Activated T-cell treated with anti-CD3 and anti-CD28 coated beads for 48 hours (primary cell): ENCODE measurements at places on chromosomes 12 and 14.

DNA sequence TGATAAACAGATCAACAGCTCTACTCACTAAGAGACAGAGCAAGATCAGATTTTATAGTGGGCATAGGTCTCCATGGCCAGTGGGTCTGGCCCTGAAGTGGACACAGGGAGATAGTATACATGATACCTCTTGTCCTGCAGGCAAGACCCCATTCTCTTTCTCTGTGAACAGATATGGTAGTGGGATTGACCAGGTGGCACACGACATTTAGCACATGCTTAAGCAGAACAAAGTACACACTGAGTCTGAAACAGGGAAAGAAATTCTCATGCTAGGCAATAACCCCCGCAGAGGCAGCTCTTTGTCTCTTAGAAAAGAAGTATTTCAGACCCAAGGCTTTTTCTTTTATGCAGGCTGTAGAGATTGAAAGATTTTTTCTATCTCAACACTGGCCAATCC is 1331.2 kb downstream of the FSCB start:
- no peak for DNase-seq

- no peak for DNase-seq
Observed at GRCh38 chr12:537772-538171, 78.0 kb downstream of the B4GALNT3 start.

DNA sequence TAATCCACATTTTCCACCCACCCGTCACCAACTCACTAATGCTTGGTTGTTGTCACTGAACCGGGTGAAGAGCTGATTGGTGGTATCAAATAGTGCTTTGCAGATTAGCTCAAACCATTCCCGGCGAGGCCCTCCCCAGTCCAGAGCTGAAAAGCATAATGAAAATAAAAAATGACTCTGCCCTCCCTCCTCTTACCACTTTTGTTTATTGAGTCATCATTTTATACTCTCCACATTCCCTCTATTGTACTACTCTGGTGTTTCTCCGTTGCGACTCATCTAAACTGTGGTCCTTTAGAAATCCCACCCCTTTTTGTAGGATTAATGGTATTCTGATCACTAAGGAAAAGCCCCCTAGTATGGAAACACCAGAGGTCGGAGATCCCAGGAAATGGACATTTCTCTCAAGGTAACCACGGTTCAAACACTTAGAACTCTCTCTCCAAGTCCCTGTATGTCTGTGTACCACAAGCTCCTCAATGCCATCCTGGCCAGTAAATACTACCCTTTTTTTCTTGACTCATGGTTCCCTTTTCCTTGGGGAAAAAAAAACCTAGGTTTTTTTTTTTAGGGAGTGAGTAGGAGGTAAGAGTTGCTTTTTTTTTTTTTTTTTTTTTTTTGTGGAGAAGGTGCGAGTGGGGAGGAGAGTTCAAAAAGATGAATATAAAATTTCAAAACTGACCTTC is 42.0 kb downstream of the AREL1 start:
- DNase-seq = no peak

- DNase-seq = no peak
Observed at GRCh38 chr14:24323341-24323740, 11.5 kb downstream of the ADCY4 start.

- DNase-seq = no peak
Observed at GRCh38 chr14:55758796-55759195, 178.8 kb downstream of the KTN1 start.

DNA sequence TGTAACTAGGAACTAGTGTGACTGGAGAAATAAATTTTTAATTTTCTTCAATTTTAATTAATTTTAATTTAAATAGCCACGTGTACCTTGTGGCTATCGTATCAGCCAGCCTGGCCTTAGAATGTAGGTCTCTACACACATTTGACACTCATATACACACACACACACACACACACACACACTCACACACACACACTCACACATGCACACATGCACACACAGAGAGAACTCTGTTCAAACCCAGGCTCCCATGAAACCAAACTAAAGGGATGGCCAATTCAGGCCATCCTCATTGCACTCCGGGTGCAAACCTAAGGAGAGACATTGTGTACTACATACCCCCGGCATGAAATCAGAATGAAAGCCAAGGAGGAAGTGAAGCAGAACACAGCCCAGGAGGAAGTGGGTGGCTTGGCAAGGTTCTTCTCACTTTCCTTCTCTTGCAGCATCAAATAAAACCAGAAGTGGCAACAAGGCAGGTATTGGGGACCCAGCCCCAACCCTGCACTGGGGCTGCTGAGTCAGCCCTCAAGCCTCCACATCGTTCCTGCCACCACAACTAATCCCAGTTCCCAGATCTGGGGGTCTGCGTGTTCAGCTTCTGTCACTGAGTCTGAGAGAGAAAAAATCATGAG is 26.2 kb upstream of the CHPT1 start:
- no peak for DNase-seq

GRCh38 chr12:131204416-131205274 is 250.9 kb downstream of the ADGRD1 start:
- DNase-seq = no peak

DNA sequence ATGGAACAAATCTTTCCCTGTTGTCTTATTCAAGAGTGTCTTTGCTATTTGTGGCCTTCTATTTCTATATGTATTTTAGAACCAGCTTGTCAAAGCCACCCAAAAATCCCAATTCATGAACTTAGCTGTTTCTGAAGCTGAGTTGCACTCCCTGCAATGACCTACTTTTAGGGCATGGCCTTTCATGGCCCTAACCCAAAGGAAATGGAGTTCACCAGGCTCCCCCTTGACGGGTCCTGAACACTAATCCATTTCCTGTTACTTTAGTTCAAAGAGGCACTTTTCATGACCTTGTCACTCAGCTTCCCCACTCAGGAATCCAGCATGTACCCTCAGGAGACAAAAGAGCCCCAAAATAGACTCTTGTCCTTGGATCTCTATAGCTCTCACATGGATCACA is 7.6 kb downstream of the TMED8 start:
- DNase-seq = no peak

GRCh38 chr14:104894331-104895206 is 29.5 kb downstream of the CEP170B start:
- no peak for DNase-seq

GRCh38 chr14:53124786-53125185 is 28.3 kb downstream of the DDHD1 start:
- DNase-seq = no peak

DNA sequence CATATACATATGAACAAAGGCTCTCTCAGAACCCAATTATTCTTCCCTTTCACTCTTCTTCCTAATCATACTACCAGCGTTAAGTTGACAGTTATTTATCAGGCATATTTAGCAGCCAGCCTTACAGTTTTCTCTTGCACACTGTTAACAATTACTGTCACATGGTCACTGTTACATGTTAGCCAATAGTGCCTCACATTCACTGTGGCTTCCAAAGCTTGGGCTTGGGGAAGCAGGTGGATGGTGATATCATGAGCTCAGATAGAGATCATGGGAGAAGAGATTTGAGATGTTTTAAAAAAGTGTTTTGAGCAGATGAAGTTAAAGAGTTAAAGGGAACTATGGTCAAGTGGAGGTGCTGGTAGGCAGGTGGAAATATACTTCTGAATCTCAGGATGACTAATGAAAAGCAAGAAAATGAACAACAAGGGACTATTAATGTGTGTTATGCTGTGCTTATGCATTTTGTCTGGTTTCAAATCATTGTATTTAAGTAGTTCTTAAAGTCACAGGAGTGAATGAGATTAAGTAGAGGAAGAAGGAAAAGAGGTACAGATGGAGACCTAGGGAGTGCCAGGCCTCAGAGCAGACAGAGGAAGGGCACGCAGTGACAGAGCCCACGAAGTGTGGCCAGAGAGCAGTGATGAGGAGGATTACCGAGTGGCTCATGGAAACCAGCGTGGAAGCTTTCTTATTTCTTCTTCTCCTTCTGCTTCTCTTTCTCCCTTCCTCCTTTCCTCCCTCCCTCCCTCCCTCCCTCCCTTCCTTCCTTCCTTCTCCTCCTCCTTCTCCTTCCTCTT is 39.6 kb downstream of the BICD1 start:
- DNase-seq = no peak

DNA sequence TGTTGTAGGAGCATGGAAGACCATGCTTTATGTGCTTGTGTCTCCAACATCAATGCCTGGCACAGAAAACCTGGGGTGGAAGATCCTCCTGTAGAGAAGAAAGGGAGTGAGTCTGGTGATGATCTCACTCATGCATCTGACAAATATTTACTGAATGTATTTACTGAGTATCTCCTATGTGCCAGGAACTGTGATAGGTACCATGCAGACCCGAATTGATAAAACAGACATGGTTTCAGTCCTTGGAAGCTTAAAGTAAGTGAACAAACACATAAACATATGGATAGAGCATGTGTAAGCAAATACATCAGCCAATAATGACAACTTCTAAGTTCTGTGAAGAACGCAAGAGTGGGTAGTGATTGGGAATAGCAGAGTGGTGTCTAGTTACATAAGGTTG is 117.0 kb upstream of the CCDC198 start:
- no peak for DNase-seq

DNA sequence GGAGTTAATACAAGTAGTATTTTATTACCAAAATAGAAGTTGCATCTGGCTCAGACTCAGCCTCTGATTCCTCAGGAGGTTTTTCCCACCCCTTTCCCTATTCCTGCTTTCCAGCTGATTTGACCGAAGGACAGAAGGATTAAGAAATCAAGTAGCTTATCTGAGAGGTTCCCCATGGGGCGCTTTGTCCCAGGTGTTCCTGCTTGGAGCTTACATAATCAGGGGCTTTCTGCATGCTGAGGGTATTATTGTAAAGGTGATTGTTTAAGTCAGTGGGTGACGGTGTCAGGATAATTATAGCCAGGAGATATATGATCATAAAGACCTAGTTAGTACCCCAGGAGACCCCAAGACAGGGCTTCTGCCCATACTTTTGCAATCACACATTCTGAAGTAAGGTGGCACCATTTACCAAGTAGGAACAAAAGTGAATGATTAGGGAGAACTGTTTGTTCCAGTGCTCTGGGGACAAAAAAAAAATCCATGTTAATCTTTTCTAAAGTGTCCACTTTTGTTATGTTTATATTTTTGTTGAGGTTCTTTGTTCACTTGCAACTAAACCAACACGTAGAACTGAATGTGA is 921.3 kb downstream of the NRXN3 start:
- DNase-seq = no peak
